ENCODE measurements at places on chromosomes 3 and 15.

GRCh38 chr15:100037901-100038300 is 303.9 kb downstream of the ADAMTS17 start:
- no peak for DNase-seq

- DNase-seq: no peak
Measured at GRCh38 chr3:4885316-4885715, 93.9 kb upstream of the BHLHE40 start.

DNA sequence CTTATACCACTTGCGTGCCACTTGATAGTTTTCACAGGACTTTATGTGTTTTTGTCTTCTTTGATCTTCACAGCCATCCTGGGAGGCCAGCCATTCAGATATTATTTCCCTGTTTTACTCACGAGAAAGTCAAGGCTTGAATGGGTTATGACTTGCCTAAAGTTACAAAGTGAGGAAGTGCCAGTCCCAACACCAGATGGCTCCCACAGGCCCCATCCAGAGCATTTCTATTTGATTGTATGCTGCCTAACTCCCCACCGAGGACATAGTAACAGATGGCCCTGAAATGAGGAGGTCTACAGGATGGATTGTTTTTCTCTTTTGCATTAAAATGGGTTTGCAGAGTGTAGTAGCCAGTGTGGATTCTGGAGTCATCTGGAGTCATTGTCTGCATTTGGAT is 74.5 kb downstream of the SPTSSB start:
- peak; percentile 80 for DNase-seq

DNA sequence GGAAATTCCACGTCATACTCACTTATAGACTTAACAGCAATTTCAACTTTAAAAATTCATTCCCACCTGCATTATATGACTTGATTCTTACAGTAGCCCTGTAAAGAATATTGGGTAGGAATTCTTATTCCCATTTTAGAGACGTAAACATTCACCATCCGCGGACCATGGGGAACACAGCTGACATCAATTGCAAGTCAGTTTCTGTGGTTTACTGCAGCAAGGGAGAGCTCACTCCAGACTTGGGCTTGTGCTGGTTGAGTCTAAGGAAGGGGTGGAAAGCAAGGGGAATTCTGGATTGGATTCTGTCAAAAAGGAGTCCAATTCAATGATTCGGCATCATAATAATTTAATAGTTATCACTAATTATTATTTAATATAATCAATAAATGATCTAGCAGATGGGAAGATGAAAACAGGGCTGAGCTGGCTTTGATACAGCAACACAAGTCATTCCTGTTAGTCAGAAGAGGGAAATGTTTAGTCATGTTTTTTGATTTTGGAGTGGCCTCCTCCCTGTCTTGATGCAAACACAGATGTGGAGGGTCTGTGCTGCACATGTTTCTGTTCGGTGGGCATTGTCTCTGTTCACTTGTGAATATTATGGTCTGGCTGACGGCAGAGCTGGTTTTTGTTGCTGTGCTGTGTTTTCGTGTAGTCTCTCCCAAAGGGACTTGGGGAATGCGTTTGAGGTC is 9.7 kb downstream of the LIPC start:
- DNase-seq: no peak

DNA sequence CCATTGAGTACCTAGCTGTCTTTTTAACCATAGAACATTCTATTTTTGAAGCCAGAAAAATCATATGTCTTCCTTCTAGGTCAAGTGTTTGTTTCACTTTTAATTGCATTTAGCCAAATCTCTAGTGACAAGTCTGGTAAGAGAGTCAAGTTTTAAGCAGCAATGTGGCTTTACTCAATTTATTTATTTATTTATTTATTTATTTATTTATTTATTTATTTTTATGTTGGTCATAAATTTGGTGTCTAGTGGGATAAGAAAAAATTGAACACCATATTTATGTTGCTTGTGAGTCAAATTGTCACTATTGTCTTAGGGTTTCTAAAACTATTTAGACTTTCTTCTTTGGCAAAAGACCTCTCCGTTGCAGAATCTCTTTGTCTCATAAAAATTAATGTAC is 174.5 kb upstream of the BCHE start:
- no peak for DNase-seq

DNA sequence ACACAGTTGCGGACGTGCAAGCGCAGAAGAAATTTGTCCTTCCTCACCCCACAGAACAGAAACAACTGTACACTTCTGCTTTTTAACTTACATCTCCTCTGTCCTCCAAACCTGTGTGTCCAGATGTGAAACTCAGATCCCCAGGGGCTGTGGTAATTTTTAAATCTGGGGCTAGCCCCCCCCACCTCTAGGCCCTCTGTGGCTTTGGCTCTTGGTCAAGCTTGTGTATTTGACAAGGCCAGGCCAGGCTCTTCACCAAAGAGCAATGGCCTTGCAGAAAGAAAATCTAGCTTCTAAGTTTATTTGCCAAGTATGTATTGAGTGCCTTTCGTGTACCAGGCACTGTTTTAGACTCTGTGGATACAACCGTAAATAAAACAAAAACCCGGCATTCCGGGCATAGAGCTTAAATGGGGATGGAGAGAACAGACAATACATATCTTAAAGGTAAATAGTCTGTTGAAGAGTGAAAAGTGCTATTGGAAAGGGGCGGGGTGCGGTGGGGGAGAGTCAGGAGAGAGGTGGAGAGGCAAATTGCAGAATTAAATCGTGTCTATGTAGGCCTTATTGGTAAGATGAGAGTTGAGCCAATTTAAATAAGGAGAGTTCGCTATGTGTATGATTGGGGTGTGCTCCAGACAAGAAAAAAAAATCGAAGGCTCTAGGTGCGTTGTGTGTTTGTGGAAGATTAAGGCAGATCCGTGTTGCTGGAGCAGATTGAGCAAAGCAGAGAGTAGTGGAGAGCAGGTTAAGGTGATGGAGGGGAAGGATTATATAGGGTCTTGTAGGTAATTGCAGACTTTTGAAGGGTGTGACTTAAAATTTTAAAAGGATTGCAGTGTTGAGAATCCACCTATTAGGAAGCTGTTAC is 781 bp upstream of the DPH6 start:
- DNase-seq: no peak

GRCh38 chr15:90209591-90209990 is 8.5 kb downstream of the SEMA4B start:
- no peak for DNase-seq

DNA sequence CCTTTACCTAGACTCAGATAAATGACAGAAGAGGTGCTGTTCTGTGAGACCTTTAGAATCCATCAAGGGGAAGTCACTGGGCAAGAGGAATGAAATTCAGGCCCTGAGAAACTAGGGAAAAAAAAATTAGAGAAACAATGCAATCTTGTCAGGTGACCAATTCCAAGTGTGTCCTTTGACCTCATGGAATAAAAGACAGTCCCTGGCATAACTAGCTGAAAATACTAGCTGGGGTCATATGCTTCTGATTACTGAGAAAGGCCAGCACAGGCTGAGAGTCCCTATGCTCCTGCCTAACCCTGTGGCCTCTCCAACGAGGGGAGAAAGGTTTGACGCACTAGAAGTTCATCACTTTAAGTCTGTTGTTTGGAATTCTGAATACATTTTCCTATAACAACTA is 167.3 kb downstream of the XXYLT1 start:
- DNase-seq: no peak

GRCh38 chr3:128236657-128237056 is 83.4 kb downstream of the EEFSEC start:
- DNase-seq: peak; percentile 21

GRCh38 chr3:153595186-153595815 is 433.3 kb downstream of the RAP2B start:
- DNase-seq: no peak

GRCh38 chr3:112395181-112395895 is 62.4 kb downstream of the CD200 start:
- DNase-seq: no peak

DNA sequence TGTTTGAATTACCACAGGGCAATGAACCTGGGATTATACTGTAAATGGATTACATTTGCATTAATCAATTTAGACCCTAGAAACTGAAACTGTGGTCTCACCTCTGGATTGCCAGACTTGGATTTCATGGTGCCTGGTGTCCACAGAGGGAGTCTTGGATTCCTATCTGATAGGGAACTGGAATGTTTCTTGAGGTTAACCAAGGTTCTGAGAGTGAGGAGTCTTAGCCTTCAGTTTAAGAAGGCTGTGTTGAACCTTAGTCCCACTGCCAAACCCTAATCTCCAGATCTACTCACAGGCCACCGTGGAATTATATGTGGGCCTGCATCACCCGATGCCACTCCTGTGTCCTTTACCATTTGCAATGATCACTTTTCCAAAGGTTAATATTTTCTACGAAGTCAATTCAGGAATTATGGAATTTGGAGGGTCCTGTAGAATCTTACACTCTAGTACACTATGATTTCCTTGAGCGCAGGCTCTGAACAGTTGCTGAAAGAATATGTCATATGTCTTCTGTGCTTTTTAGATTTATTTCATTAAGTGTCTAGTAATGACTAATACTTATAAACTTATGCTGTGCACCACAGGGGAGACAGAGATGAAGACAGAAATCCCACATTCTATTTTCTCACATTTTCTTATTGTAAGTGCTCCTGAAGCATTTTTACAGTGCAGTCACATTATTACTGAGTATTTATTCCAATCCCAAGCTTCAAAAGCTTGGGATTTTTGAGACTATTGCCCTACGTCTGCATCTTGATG is 87.9 kb downstream of the EFL1 start:
- DNase-seq: no peak

- no peak for DNase-seq
Measured at GRCh38 chr3:17573396-17573795, 169.0 kb downstream of the TBC1D5 start.

DNA sequence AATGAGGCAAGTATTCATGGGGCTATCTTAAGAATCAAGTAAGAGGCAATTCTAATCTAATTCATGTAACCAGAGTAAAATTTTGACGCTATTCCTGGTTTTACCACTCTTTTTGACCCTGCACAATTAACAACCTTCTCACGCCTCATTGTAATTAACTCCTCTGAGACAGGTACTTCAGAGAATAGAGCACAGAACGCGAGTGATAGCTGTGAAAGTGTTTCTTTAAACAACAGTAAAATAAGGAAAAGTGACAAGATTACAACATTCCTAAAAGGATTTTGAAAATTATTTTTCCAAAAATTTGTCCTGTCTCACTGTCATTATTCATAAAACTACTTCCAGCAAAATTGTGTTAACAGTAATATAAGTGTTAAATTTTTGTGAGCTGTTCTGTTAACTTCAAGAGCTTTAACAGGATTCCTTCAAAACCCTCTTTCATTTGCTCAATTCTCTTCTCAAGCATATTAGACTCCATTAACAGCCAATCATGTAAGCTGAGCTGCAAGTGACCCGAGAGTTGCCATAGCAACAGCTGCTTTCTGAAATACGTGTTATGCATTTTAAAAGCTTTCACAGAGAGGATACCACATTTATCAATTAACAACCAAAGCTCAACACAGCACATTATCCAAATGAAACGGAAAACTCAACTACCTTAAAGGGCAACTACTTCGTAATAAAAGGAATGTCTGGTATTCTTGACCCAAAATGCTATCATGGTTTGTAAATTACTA is 93.1 kb downstream of the STAG1 start:
- DNase-seq: peak; percentile 58

DNA sequence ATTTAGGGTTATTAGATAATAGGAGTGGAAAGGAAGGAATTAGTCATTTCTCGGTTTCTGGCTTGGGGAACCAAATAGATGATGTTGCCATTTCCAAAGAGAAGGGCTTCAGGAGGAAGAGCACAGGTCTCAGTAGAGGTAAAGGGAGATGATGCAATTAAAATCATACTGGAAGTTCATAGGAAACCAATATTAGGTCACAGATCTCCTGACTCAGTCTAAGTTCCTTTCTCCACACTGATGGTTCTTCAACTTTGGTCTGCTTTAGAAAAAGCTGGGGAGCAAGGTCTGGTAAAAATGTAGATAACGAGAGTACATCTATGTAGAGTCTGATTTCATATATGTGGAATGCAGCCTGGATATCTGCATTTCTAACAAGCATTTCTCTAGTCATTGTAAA is 130.9 kb downstream of the POLQ start:
- DNase-seq: no peak

- DNase-seq: no peak
Measured at GRCh38 chr15:70035719-70036077, 62.0 kb downstream of the TLE3 start.

DNA sequence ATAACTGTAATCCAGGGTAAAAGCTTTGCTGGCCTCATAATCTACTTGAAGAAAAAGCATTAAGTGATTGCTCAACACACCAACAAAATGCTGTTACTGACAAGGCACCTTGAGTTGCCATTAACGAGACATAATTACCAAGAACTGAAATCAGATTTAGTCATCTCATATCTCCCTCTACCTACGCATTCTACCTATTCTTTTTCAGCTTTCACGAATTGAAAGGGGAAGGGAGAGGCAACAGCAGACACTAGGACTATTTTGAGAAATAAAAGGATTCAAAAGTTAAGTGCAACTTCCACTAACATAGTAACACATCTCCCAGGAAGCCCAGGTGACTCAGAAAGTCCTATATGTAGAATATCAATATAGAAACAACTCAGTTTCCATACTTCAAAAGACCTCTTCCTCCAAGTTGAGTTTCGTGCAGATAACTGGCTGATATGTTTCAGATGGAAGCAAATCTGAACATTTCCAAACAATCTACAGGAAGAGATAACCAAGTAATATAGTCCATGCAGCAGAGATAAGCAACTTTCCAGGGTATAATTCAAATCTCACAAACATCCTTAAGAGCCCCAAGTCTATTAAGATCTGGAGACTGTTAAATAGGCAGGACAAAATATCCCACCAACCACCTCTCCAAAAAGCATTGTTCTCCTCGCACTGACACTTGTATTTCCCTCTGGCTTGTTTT is 1.9 kb downstream of the OSBPL10 start:
- DNase-seq: no peak

- no peak for DNase-seq
Measured at GRCh38 chr3:29268651-29269050, 12.2 kb upstream of the RBMS3 start.

DNA sequence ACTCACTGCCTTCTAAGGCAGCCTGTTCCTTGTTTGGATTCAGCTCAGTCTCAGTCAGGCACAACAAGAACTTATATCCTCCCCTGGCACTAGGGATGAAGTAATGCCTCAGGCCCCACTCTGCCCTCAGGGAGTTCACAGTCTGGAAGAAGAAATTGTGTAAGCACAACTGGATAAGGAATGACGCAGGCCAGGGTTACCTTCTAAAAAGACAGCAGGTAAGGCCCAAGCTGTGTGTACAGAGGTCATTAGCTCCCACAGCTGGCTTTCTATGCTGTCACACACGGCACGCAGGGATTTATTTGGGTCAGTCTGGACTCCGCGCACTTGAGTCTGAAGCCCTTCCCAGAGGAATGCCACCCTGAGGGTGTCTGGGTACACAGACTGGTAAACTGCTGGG is 82.9 kb downstream of the IQSEC1 start:
- DNase-seq: no peak

GRCh38 chr3:133833880-133834620 is 28.4 kb downstream of the SRPRB start:
- DNase-seq: no peak

- DNase-seq: peak; percentile 74
Measured at GRCh38 chr15:56076640-56077039, 83.2 kb upstream of the NEDD4 start.

Data from NCI-H2171 (cell line).